Spinal cord (tissue), 10 donors: ENCODE measurements at places on chromosomes 2 and 18. TPM values are rescaled to one million over a fixed set of nuclear protein-coding genes. Genes with fewer than 3 reads are reported as not detected.

Gene ACVR1C
- total RNA-seq: 0.61 TPM

DNA sequence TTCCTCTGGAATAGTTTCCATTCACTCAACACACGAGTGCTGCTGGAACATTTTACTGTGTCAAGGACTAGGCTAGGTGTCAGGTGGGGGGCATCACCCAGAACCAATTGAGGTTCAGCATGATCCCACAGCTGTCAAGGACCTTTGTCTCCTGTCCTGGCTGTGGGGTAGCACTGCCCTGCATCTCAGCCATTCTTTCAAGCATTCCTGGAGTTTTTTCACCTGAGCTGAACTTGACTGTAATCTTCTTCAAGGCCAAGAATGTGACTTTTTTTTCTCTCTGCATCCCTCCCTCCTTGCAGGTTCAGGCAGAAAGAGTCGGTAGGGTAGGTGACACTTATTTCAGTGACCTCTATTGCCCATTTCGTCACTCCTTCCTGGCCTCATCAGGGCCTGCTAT, 3.5 kb downstream of the MAPK4 start:
- no peak for DNase-seq

- no peak for DNase-seq
Measured at GRCh38 chr2:99757611-99758114, 267.8 kb upstream of the REV1 start.

- DNase-seq: no peak
Measured at GRCh38 chr2:128403814-128404708, 85.4 kb upstream of the HS6ST1 start.

Gene SRBD1
- 22.7 TPM for total RNA-seq
